ENCODE measurements at places on chromosomes 5 and 9.

DNA sequence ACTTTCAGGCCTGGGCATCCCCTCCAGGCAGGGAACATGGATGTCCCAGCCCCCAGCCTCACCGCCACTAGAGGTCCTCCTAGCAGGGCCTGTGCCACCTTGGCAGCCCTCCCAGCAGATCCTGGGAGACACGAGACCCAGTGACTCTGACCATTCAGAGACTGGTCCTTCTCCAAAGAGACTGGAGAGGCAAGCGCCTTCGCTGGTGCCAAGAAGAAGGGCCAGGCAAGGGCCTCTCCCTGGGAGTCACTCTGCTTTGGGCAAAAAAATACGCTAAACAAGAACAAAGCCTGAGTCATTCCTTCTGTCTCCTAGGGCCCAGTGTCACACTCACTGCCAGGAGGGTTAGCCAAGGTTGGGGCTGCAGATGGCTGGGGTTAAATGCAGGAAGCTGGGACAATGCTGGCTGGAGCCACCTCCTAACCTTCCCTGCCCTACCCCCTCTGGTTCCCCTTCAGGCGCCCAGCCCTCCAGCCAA lies 35.3 kb upstream of the SMIM23 start:
- H3K36me3 ChIP-seq = no peaks in the 10 kb centered on the region
- H3K4me1 ChIP-seq = no peaks in the 10 kb centered on the region
- H3K27ac ChIP-seq = no peak overlapping the region

GRCh38 chr9:111928359-111928720 lies 31.7 kb downstream of the UGCG start:
- no peak for DNase-seq
- H3K27ac ChIP-seq = no peak overlapping the region
- H3K4me3 ChIP-seq = no peak overlapping the region
- no peaks in the 10 kb centered on the region for H3K27me3 ChIP-seq

DNA sequence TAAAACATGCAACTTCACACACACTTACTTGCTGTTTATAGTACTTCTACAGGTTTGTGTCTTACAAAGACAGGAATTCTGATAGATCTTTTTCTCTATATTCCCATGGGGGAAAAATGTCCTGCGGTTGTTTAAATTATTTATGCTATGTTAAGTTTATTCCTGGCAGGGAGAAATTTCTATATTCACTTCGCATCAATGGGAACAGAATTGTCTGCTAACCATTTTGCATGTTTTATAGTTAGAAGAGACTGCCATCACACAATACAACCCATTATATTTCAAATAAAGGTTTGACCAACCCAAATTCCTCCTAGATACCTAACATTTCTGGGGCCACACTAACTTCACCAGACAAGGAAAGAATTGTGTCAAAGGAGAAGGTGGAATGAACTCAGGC lies 110.0 kb upstream of the PRR16 start:
- no peaks in the 10 kb centered on the region for H3K36me3 ChIP-seq
- H3K4me3 ChIP-seq = no peak overlapping the region
- H3K27me3 ChIP-seq = no peaks in the 10 kb centered on the region
- DNase-seq = no peak
- H3K27ac ChIP-seq = no peak overlapping the region

DNA sequence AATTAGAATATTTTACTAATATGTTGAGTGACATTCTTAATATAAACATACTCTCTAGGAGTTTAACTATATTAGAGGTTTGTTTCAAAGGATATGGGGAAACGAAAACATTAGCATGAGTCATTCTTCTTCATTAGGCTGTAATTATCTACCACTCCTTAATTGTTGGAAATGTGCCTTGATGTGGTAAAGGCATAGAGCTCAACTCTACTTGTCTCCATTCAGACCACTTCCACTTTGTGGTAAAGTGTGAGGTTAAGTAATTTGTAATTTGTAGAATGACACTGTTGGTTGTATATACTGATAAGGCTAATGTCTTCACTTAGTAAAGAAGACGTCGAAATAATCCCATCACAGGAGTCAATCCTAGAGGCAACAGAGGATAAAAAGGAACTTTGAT lies 58.1 kb downstream of the HAPLN1 start:
- no peaks in the 10 kb centered on the region for H3K27me3 ChIP-seq
- H3K36me3 ChIP-seq = no peaks in the 10 kb centered on the region
- H3K4me3 ChIP-seq = no peak overlapping the region
- DNase-seq = no peak
- no peak overlapping the region for H3K27ac ChIP-seq

GRCh38 chr5:149257889-149258705 lies 13.6 kb upstream of the AFAP1L1 start:
- H3K36me3 ChIP-seq = no peaks in the 10 kb centered on the region
- no peaks in the 10 kb centered on the region for H3K27me3 ChIP-seq
- no peak for DNase-seq
- no peak overlapping the region for H3K4me3 ChIP-seq
- no peak overlapping the region for H3K27ac ChIP-seq
- no peaks in the 10 kb centered on the region for H3K4me1 ChIP-seq

GRCh38 chr5:170390472-170390871 lies 1.3 kb upstream of the KCNMB1 start:
- H3K27ac ChIP-seq = no peak overlapping the region
- no peaks in the 10 kb centered on the region for H3K36me3 ChIP-seq
- H3K4me3 ChIP-seq = no peak overlapping the region
- no peaks in the 10 kb centered on the region for H3K4me1 ChIP-seq

- no peak overlapping the region for H3K4me3 ChIP-seq
- no peak overlapping the region for H3K27ac ChIP-seq
- no peaks in the 10 kb centered on the region for H3K36me3 ChIP-seq
- no peaks in the 10 kb centered on the region for H3K27me3 ChIP-seq
These were observed 17.8 kb downstream of the SHC3 start for GRCh38 chr9:89160806-89161205.

DNA sequence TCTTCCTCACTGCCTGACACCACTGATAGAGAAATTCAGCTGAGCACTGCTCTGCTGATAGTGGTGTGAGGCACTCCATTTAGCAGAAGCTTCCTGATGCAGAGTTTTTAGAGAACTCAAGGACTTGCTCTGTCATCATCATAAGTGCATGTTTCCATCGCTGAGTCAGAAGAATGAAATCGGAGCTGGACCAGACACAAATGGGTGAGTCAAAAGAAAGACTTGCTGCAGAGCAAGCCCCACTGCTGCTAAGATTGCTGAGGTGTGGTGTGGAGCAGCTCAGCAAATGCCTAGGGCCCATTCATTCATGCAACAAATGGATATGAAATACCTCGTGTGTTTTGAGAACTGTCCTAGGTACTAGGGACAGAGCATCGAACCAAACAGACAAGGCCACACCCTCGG lies 410.2 kb upstream of the SLC30A5 start:
- no peaks in the 10 kb centered on the region for H3K27me3 ChIP-seq
- no peaks in the 10 kb centered on the region for H3K36me3 ChIP-seq

GRCh38 chr9:14258660-14259239 lies 55.2 kb downstream of the NFIB start:
- DNase-seq = no peak
- H3K27me3 ChIP-seq = no peaks in the 10 kb centered on the region
- no peaks in the 10 kb centered on the region for H3K36me3 ChIP-seq
- peaks cover 18% of the 10 kb centered on the region for H3K4me1 ChIP-seq
- no peak overlapping the region for H3K27ac ChIP-seq
- no peak overlapping the region for H3K4me3 ChIP-seq

DNA sequence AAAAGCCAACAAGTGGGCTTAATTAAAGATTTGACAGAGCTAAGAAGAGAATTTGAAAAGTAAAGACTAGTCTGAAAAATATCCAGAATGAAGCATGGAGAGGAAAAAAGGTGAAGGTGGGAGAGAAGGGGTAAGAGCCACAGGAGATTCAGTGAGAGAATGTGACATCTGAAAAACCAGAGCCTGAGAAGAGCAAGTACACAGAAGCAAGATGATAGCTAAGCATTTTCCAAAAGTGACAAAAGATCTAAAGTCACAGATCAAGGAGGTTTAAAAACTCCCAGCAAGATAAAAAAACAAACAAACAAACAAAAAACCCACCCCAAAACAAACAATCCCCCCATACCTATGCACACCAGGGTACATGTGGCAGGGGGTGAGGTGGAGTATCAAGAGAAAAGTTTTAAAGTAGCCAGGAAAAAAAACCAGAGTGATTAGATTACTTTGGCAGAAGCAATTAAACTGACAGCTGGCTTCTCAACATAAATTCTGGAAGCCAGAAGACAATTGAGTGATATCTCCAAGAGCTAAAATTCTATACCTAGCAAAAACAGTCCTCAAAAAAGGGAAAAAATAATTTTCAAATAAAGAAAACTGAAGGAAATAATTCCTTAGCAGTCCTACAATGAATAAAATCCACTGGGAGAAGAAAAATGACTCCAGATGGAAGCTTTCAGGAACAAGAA lies 111.4 kb downstream of the RAPGEF6 start:
- no peaks in the 10 kb centered on the region for H3K4me1 ChIP-seq
- no peak for DNase-seq
- no peak overlapping the region for H3K27ac ChIP-seq

DNA sequence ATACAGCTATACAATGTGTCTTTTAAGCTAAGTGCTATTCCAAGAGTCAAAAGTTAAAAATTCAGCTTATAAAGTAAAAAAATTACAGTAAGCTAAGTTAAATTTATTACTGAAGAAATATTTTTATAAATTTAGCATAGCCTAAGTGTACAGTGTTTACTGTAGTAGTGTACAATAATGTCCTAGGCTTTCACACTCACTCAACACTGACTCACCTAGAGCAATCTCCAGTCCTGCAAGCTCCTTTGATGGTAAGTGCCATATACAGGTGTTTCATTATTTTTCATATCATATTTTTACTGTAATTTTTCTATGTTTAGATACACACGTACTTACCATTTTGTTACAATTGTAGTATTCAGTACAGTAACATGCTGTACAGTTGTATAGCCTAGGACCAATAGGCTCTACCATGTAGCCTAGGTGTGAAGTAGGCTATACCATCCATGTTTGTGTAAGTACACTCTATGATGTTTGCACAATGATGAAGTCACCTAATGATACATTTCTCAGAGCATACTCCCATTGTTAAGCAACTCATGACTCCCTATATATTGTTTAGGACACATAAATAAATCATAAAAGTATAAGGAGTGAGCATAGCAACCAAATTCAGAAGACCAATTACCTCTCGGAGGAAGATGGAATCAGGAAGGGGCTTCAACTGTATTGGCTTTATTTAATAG lies 165.1 kb upstream of the SLC30A5 start:
- DNase-seq = no peak
- no peaks in the 10 kb centered on the region for H3K36me3 ChIP-seq
- H3K4me3 ChIP-seq = no peak overlapping the region
- no peaks in the 10 kb centered on the region for H3K4me1 ChIP-seq

DNA sequence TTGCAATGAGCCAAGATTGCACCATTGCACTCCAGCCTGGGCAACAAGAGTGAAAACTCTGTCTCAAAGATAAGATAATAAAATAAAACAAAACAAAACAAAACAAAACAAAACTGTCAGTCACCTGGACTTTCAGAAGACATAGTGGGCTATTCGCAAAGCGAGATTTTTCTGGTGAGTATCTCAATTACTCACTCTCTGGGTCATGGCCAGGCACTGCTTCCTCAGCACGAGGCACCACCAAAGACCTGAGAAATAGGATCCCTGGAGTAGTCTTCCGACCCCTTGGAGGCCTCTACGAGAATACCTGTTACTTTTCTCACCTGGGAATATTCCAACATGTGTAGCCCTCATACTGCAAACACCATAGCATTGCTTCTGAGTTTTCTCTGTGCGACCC lies 201.7 kb upstream of the ZNF618 start:
- H3K27ac ChIP-seq = no peak overlapping the region
- no peak overlapping the region for H3K4me3 ChIP-seq
- H3K4me1 ChIP-seq = no peaks in the 10 kb centered on the region
- H3K27me3 ChIP-seq = no peaks in the 10 kb centered on the region
- no peaks in the 10 kb centered on the region for H3K36me3 ChIP-seq
- DNase-seq = no peak

- no peak for DNase-seq
- H3K27me3 ChIP-seq = no peaks in the 10 kb centered on the region
- no peaks in the 10 kb centered on the region for H3K36me3 ChIP-seq
- H3K4me3 ChIP-seq = no peak overlapping the region
- H3K4me1 ChIP-seq = no peaks in the 10 kb centered on the region
These were observed 21.3 kb downstream of the HTR4 start for GRCh38 chr5:148633067-148633377.

DNA sequence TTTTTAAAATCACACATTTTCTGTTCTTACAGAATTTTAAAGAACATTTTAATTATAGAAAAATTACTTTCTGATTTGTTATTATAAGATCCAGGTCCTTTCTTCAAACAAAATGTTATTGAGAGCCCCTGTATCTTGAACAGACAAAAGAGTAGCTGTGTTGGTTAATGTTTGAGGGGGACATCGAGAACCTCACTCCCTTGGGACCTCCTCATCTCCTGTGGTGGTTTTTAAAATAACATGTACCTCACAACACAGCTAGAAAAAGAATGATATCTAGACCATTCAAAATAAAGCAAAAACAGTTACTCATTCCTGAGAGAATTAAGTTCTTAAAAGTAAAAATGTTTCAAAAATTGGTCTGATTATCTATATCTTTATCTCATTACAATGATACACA lies 54.7 kb downstream of the VCAN start:
- H3K36me3 ChIP-seq = no peaks in the 10 kb centered on the region
- no peak overlapping the region for H3K27ac ChIP-seq
- H3K4me1 ChIP-seq = no peaks in the 10 kb centered on the region
- no peak for DNase-seq
- no peak overlapping the region for H3K4me3 ChIP-seq
- H3K27me3 ChIP-seq = no peaks in the 10 kb centered on the region

GRCh38 chr5:79172269-79172668 lies 60.7 kb downstream of the BHMT start:
- no peak for DNase-seq
- no peaks in the 10 kb centered on the region for H3K36me3 ChIP-seq
- no peaks in the 10 kb centered on the region for H3K27me3 ChIP-seq
- no peak overlapping the region for H3K4me3 ChIP-seq

- DNase-seq = no peak
- H3K4me3 ChIP-seq = no peak overlapping the region
- H3K27ac ChIP-seq = no peak overlapping the region
- no peaks in the 10 kb centered on the region for H3K36me3 ChIP-seq
These were observed 16.6 kb downstream of the PTGR1 start for GRCh38 chr9:111582888-111583287.

DNA sequence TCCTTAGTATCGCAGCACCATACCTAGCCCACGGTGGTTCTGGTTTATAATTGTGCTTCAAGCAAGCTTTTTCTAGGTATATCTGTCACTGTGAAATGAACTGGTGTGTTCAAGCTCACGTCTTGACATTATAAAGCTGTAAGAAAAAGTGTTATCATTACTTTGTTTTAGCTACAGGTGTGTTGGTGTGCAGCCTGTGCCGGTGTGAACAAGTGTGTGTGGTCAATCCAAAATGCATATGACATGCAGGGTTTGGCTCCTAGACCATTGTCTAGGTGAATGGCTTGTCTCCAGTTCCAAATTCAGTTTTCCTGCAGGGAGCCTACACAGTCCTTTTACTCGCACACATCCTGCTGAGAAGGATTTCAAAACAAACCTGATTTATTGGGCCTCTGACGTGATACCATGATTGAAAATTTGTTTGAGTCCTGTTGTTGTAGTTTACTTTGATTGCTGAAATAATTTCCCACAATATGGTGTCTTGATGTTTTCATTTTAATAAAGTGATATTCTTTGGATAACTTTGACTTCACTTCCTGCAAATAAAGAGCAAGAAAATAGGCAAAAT lies 3.7 kb downstream of the LSM11 start:
- no peaks in the 10 kb centered on the region for H3K4me1 ChIP-seq
- peaks cover 8% of the 10 kb centered on the region for H3K36me3 ChIP-seq
- H3K4me3 ChIP-seq = no peak overlapping the region
- no peak for DNase-seq
- no peak overlapping the region for H3K27ac ChIP-seq
- no peaks in the 10 kb centered on the region for H3K27me3 ChIP-seq
